Stimulated activated CD4-positive, alpha-beta T cell treated with anti-CD3 and anti-CD28 coated beads, Interleukin-4, amount 100 ng/mL, for 4 hours (primary cell): ENCODE measurements at places on chromosomes 1 and 21.

GRCh38 chr1:66618390-66618789, 84.4 kb downstream of the SGIP1 start:
- no peak for DNase-seq

GRCh38 chr1:109632671-109633346, 13.2 kb downstream of the AMPD2 start:
- no peak for DNase-seq

- DNase-seq = no peak
These were observed 53.5 kb downstream of the CAPN2 start for GRCh38 chr1:223765719-223766340.

DNA sequence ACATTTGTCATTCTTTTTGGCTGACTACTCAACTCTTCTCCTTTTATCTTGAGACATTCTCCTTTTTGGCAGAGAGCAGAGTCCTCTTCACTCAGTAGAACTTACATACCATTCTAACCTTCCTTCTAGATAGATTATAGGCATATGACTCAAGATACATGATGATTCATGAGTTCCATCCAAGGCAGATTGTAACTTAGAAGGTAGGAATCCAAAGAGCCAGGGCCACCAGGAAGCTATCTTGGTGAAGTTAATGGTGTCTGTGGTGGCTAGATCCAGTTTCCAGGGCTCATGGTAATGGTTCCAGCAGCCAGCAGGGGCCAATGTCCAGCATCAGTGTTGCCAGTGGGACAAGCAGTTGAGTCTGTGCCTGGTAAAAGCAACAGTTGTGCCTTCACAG, 76.1 kb upstream of the KIAA0040 start:
- DNase-seq = no peak

- no peak for DNase-seq
These were observed 152.5 kb downstream of the DISC1 start for GRCh38 chr1:231779081-231779480.
